ENCODE measurements at places on chromosomes 2 and 18. TPM values are rescaled to one million over a fixed set of nuclear protein-coding genes. Genes with fewer than 3 reads are reported as not detected.

HDAC4 gene
- total RNA-seq, result 24.0 TPM

CD207 gene
- not detected for total RNA-seq

SCYGR4 gene
- total RNA-seq, result not detected

NGEF gene
- not detected for total RNA-seq

DSEL gene
- total RNA-seq, result 0.46 TPM

CCDC195 gene
- not detected for total RNA-seq

UGT1A3 gene
- total RNA-seq, result not detected

CDH19 gene
- total RNA-seq, result not detected

EFEMP1 gene
- total RNA-seq, result not detected

CFAP65 gene
- total RNA-seq, result not detected

MC5R gene
- not detected for total RNA-seq

SLC16A14 gene
- total RNA-seq, result 1.0 TPM

FSHR gene
- total RNA-seq, result not detected

GALM gene
- total RNA-seq, result 109 TPM

ITM2C gene
- total RNA-seq, result 58.6 TPM

DNA sequence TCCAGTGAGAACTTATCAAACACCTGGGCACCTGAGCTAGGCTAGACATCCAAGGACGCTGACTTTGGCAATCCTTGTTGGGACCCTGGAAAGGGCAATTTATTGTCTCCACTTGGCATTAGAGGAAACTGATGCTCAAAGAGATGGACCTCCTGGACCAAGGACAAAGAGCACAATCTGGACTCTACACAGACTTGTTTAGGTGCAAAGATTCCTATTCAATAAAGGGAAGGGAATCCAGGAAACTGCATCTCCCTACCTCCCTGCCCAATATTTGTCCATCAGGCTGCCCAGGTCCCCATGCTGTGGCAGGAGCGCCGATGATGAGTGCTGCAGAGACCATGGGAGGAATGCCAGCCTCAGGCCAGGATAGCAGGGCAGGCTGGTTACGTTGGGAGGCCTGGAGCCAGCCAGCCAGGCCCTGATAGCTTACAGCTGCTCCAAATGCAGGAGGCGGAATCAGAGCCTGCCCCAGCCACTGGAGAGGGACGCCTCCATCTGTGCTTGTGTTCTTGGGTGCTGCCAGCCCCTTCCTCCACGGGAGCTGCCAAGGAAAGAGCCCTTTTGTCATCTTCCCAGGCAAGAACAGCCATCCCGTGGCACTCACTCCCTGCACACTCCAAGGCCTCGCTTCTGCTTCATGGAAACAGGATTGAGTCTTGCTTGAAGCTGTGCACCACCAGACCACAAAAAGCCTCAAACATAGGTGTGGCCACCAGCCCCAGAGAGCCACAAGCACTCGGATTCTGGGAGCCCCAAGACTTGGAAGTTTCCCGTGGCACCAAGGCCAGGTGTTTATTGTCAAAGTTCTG is 60.0 kb downstream of the HS1BP3 start:
- H3K27me3 ChIP-seq, result no peaks in the 10 kb centered on the region
- H3K4me3 ChIP-seq, result no peak overlapping the region
- H3K4me1 ChIP-seq, result no peaks in the 10 kb centered on the region
- DNase-seq, result peak; percentile 14

GRCh38 chr2:54709336-54709809 is 14.1 kb upstream of the EML6 start:
- H3K27ac ChIP-seq, result no peak overlapping the region
- no peaks in the 10 kb centered on the region for H3K36me3 ChIP-seq
- peaks cover 5% of the 10 kb centered on the region for H3K27me3 ChIP-seq
- no peak for DNase-seq
- H3K4me1 ChIP-seq, result no peaks in the 10 kb centered on the region

DNA sequence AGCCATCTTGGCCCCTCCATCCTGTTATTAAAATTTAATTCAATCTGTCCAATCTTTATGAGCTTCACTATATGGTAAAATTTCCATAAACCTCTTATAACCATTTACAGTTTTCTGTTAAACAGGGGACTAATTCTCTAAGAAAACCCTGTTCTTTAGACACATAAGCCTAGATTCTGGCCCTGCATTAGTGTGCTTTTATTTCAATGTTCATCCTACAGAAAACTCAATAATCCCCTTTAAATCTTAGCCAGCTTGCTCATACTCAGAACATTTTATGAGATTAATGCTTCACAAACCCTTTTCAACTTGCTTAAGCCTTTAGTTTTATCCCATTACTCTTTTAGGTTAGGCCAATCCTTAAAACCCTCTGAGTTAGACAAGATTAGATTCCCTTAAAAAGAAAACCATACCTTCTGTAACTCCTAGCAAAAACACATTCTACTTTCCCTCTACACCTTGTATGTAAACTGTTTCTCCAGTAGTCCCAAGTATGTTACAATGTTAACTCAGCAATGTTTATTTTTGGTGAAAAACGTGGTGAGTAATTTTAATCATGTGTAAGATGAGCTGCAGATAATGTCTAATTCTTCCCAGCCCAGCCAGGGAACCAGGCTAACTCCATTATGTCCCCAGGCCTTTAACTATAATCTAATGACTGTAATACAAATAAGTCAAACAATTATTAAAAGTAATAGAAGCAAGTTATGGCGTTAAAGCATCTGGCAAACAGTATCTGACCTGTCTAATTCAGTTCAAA is 1953.4 kb upstream of the LRRTM1 start:
- no peak overlapping the region for H3K27ac ChIP-seq
- H3K36me3 ChIP-seq, result no peaks in the 10 kb centered on the region
- H3K27me3 ChIP-seq, result no peaks in the 10 kb centered on the region
- no peak for DNase-seq
- no peak overlapping the region for H3K4me3 ChIP-seq

DNA sequence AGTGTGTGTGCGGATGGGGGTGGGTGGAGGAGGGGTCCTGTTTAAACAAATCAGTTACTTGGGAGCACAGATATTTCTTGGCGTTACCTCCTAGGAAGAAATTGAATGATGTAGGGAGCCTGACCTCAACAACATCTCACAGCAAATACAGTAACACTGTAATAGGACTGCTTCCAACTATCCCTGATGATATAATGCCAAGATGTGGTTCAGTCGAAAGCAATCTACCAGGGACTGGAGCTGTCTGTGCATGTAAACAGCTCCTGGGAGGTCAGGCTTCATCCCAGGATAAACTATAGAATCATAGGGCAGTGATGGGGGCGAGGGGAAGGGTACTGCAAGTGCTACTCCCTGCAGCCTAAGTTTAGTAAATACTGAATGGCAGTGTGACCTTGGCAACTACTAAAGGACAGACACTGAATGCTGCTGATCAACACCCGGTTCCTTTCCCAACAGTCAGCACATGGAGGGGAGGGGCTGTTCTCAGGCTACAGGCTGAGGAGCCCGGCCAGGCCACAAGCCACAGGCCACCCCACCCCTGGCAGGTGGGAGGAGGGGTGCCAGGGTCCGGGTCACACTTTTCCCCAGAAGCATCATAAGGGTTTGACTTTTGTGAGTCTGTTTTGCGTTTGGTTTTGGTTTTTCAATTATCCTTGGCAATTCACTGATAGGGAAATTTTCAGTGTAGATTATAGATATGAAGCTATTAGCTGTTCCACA is 85.3 kb upstream of the ZNF397 start:
- no peak overlapping the region for H3K27ac ChIP-seq
- no peak for DNase-seq
- H3K36me3 ChIP-seq, result no peaks in the 10 kb centered on the region
- no peak overlapping the region for H3K4me3 ChIP-seq
- H3K27me3 ChIP-seq, result no peaks in the 10 kb centered on the region

DNA sequence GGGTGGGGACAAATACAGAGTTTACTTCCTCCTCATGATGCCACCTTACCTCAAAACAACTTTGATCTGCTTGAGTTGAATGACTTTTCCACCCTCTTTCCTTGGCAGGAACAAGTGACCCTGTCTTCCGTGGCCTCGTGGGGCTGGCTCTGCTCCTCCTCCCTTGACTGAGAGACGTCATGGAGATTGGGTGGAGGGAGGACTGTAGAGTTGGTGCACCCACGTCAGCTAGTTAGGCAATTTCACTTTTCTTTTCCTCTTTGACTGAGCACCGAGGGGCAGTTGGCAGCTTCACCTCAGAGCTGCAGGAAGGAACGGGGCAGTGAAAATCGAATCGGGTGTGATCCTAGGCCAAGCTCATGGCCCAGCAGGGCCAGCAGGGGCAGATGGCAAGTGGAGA is at the start of gene SP140:
Gene SP140 (plus strand): TSS at position 251 of the 400 bp plus-strand sequence. CDS start 109 bp downstream, at position 360.
- peak within 1 kb of the TSS; percentile 72 for H3K4me3 ChIP-seq
- DNase-seq, result peak; percentile 86
- peaks cover 6% of the 10 kb centered on the region for H3K36me3 ChIP-seq
- H3K27ac ChIP-seq, result peak within 1 kb of the TSS; percentile 77
- no peaks in the 10 kb centered on the region for H3K27me3 ChIP-seq

DNA sequence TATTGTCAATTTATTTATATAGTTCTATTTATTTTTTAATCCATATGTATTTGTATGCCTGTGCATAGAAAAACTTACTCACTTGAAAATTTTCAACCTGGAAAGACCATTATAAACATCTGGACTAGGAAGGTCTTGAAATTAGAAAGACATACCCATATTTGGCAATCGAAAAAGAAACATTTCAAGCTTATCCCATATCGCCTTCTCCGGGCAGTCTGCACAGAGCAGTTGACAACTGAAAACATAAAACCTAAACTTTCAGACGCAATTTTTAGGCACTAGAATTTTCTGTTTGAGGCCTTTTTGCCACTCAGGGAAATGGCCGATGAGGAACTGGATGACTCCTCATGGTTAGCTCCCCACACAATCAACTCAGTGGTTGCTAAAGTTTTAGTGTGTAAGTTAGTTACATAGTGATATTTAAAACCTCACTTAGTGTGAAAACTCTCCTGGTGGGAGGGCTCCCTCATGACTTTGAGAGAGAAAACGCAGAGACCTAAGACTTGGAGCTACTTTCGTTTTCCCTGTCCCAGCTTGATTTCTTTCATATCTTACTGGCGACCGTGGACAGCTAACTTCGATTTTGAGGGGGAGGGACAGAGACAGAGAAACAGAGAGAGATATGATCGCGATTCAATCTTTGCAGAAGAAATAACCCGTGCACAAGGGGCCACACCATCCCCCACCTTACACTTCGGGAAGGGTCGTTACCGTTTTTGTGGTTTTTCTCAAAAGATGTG is 3.2 kb upstream of the HOXD12 start:
- peaks cover 84% of the 10 kb centered on the region for H3K27me3 ChIP-seq
- H3K4me3 ChIP-seq, result peak overlapping the region; percentile 41
- no peak for DNase-seq
- no peaks in the 10 kb centered on the region for H3K36me3 ChIP-seq
- peaks cover 18% of the 10 kb centered on the region for H3K4me1 ChIP-seq
- no peak overlapping the region for H3K27ac ChIP-seq

GRCh38 chr2:74414881-74415761 is 6.3 kb downstream of the C2orf81 start:
- peaks cover 7% of the 10 kb centered on the region for H3K4me1 ChIP-seq
- H3K36me3 ChIP-seq, result no peaks in the 10 kb centered on the region
- H3K27me3 ChIP-seq, result peaks cover 6% of the 10 kb centered on the region
- DNase-seq, result no peak

- DNase-seq, result no peak
- no peaks in the 10 kb centered on the region for H3K36me3 ChIP-seq
- no peaks in the 10 kb centered on the region for H3K4me1 ChIP-seq
Observed at GRCh38 chr18:45731716-45732115, 7.7 kb downstream of the SLC14A1 start.

DNA sequence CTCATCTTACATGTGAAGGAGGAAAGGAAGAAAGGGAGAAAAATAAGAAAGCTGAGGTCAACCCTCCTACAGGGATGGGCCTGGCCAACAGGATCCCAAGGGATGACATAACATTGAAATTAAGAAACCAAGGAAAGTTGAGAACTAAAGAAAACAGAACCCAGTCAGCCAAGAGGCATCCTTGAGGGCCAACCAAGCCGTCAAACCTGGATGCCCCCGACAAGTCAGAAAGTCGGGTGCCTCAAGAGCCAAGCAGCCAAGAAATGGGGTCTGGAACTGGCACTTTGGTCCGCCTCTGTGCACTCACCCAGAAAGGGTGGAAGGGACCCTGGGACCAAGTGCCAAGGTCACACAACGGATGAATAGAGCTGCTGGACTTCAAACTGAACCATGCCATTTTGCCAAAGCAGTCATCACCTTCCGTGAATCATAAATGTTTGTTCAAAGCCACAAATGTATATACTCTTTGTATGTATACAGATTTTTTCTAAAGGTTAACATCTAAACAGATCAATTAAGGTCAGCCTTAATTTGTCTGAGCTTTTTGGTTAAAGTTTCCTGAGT is 27.0 kb upstream of the PTPN4 start:
- H3K36me3 ChIP-seq, result no peaks in the 10 kb centered on the region
- H3K4me3 ChIP-seq, result no peak overlapping the region
- no peak overlapping the region for H3K27ac ChIP-seq
- H3K27me3 ChIP-seq, result no peaks in the 10 kb centered on the region

- no peak overlapping the region for H3K27ac ChIP-seq
- DNase-seq, result no peak
- no peak overlapping the region for H3K4me3 ChIP-seq
Observed at GRCh38 chr2:33219850-33220275, 256.6 kb upstream of the RASGRP3 start.

GRCh38 chr2:136133176-136133575 is 15.2 kb upstream of the CXCR4 start:
- DNase-seq, result no peak
- H3K27ac ChIP-seq, result peak overlapping the region; percentile 89
- peaks cover 96% of the 10 kb centered on the region for H3K4me1 ChIP-seq
- H3K4me3 ChIP-seq, result peak overlapping the region; percentile 44

DNA sequence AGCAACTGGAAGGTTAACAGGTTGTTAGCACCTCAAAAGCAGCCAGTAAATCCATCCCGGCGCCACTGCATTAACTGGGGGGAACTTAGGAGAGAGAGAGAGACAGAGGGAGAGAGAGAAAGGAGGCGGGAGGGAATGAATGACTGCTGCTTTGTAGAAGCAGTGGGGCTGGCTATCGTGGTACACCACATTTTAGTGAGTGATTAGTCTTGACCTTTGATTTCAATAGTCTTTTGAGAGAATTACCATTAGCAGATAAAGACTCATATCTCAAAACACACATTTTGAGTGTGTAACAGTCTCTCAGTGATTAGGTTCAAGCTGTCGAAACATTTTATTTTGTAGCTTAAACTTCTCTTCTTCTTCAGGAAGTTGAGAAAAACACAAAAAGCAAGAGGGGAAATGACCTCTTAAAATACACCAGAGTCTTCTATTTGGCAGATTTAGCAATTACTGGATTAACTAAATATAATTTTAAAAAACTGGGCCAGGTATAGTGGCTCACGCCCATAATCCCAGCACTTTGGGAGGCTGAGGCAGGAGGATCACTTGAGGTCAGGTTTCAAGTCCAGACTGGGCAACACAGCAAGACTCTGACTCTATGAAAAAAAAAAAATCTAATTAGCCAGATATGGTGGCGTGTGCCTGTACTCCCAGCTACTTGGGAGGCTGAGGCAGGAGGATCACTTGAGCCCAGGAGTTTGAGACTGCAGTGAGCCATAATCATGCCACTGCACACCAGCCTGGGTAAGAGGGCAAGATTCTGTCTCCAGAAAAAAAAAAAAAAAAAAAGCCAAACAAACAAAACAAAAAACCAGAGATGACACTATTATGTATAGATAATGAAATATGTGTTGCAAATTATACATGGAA is 22.0 kb upstream of the PNO1 start:
- no peak overlapping the region for H3K4me3 ChIP-seq
- no peak overlapping the region for H3K27ac ChIP-seq
- H3K36me3 ChIP-seq, result peaks cover 9% of the 10 kb centered on the region
- H3K27me3 ChIP-seq, result no peaks in the 10 kb centered on the region
- no peaks in the 10 kb centered on the region for H3K4me1 ChIP-seq

- no peak overlapping the region for H3K4me3 ChIP-seq
- H3K4me1 ChIP-seq, result peaks cover under 1% of the 10 kb centered on the region
Observed at GRCh38 chr2:127373362-127374083, 14.3 kb downstream of the MAP3K2 start.

- H3K27ac ChIP-seq, result no peak overlapping the region
- DNase-seq, result no peak
- H3K4me3 ChIP-seq, result no peak overlapping the region
- no peaks in the 10 kb centered on the region for H3K27me3 ChIP-seq
- no peaks in the 10 kb centered on the region for H3K36me3 ChIP-seq
- H3K4me1 ChIP-seq, result no peaks in the 10 kb centered on the region
Observed at GRCh38 chr2:41026613-41027012, 574.7 kb upstream of the SLC8A1 start.

Measured in CD8-positive, alpha-beta memory T cell (primary cell).